ENCODE measurements at places on chromosomes 2 and 18.

DNA sequence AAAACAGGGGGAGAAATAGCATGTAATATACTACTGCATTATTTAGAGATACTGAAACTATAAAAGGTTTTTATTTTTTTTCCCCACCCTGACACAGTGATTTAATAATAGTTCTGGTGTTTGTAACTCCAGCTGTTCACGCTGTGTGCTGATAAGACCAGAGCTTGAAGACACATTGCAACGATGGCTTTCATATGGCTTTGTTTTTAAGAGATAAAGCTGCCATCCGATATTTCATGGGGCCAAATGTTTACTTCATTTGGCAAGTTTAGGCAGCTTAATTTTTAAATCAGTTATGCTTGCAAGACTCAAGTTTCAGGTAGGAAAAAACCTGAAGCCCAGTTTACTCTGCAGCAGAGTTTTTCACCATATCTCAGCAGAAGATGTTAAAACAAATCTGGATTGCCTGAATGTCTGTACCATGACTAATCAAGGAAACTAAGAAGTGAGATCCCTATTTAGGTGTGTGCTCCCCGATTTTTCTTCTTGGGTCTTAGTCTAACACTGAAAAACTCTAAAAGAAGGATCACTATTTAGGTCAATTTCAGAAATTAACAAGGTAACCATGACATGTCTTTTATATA, 508.6 kb downstream of the PARD3B start:
- DNase-seq, result no peak

DNA sequence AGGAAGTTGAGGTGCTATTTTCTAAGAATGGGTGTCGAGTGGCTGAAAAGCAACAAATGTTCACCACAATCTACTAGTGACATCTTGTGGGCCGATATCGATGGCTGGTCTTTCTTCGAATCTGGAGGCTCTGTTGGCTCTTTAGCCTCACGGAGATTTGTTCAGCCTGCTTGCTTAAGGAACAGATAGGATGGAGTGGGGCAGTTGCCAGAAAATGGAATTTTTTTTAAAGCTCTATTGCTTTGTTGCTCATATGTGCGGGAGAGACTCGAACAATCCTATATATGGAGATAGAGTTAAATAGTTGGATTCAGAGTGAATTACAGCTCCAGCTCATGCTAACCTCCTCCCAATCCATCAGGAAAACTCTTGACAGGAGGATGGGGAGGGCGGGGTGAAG, 70.9 kb upstream of the LYPD6B start:
- DNase-seq, result no peak

DNA sequence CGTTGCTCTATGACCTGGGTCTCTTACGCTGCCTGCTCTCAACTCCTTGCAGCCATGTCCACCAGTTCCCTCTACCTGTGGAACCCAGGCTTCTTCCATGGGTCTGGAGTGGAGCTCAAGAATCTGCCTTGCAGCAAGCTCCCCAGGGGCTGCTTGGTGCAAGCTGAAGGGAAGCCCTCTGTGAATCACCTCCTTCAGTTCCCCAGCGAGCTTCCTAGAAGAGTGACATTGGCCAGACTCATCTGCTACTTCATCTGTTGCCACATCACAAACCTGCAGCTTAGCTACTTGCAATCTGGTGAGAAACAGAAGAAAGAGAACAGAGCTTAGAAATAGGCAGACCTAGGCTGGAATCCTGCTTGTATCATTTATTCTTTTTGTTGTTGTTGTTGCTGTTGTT, 9.8 kb upstream of the EFR3B start:
- DNase-seq, result no peak

GRCh38 chr2:207722773-207723424, 11.5 kb downstream of the CCNYL1 start:
- DNase-seq, result no peak

DNA sequence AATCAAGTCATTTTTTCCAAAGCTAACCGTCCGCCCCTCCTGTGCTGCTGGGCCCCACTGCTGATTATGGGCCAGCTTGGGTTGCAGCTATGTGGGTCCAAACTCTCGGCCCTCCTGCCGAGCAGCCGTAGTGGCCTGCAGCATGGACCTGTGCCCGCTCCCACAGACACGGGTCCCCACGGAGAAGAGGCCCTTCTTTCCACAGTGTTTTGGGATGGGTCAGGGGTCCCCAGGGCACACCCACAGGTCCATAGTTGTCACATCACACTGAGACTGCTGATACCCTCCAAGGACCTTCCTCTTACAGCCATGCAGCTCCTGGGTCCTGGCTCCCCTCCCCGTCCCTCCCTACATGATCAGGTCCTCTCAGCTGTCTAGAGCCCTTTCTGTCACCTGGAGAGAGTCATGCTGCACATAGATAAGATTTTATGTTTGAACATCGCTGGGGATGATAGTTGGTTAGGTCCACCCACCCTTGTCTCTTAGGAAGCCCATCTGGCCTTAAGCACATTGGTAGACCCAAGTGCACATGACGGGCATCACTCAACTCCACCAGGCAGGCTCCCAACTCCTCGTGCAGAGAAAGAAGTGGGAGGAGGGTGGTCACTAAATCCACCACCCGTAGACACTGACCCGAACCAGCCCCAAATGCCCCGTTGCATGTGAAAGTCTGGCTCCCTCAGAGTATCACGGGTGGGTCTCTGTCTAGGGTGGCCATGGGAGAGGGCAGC, 17.5 kb downstream of the GPR55 start:
- peak; percentile 20 for DNase-seq

- DNase-seq, result no peak
These were observed 45.0 kb downstream of the CLIP4 start for GRCh38 chr2:29160184-29160583.

GRCh38 chr2:159063677-159064076, 95.2 kb downstream of the TANC1 start:
- no peak for DNase-seq

GRCh38 chr2:201964631-201965206, 68.9 kb upstream of the FZD7 start:
- no peak for DNase-seq

DNA sequence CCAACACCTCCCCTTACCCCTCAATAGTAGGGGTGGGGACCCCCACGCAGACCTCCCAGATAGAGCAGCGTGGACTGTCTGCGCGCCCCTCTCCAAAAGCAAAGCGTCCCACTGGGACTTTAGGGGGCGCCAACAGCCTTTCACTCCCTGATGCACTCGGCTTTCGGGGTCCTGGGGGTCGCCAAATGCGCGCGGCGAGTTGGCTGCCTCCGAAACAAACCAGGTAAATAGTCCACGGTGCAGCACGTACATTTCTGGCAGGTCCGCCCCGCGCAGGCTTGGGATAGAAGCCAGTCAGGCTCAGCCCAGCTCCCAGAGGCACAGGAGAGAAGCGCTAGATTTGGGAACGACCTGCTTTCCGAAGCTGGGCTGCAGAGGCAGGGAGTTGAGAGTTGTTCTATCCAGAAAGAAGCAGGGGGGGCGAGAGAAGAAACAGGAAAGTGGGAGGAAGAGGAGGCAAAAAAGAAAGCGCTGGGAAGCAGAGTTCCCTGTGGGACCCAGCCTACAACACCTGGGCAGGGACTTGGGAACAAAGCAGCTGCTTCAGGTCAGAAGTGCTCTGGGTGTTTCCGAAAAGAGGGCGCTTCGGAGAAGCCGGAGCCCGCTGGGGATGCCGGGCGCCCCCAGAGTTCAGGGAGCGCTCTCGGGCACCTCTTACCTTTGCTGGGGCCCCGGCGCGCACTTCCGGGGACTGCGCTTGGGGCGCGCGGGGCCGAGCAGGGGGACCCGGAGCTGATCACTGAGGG, 544 bp downstream of the EVA1A start:
- peak; percentile 58 for DNase-seq

DNA sequence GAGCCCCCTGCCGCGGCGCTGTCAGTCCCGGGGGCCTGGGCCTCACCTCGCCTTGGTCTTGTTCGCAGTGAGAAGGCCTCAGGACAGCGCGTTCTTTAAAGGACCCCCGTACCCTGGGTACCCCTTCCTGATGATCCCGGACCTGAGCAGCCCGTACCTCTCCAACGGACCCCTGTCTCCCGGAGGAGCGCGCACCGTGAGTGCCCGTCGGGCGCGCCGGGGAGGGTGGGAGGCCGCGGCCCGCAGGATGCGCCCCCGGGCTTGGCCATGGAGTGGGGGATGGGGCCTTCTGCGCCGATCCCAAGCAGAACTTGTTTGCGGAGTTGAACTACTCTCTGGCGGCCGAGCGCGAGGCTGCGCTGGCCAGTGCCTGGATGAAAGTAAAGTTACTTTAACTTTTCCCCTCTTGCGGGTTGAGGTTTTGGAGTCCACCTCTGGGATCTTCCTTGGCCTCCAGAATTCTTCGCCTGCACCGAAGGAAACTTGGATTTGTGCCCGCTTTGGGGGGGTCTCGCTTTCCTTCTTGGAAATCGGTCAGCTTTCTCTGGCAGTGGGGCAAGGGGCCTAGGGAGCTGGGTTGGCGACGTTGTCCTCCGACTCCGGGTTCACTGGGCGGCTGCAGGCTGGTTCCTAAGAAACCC, 1.2 kb downstream of the TCF7L1 start:
- peak; percentile 63 for DNase-seq

DNA sequence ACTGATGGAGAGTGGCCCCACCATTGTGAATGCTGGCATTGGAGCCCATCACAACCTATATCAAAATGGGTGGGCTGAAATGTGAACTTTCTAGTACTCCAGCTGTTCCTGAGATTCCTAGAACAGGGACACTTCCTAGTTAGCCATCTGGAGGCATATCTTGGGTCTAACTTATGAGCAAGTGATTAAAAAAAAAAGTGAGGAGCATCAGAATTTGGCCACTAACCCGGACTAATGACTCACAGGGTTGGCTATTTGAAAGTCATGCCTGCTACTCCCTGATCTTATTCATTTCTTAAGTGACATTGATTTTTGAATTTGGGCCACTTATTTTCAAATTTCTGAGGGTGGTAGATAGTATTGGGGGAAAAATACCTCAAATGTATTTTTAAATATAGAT, 216.6 kb downstream of the HRH4 start:
- no peak for DNase-seq

- no peak for DNase-seq
These were observed 814.6 kb downstream of the SLC4A3 start for GRCh38 chr2:220442012-220442411.

DNA sequence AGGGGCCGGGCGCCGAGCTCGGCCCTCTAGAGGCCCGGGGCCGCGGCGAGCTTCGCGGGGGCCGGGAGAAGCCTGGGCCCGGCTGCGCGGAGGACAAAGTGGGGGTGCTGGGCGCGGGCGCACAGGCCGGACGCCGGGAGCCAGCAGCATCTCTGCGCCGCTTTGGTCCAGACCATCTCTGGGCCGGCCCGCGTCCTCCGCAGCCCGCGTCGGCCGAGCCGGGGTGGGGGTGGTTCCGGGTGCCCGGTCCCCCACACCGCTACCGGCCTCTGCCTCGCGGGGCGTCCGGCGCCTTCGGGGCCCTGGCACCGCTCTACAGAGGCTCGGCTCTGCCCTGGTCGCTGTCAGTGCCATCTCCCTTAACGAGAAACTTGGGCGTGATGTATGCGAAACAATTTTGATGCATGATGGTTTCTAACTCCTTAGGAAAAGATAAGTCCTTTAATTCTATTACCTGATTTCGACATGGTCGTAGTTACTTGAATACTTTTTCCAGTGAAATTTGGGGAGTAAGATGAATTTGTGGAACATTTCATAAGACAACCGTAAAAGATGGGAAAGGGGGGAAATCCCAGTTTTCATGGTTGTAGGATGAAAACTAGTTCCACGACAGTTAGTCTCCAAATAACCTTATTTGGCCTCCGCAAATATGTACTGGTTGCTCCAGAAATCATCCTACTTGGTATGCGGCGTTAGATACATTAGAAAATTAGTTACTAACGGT, 562 bp downstream of the TWSG1 start:
- DNase-seq, result no peak

DNA sequence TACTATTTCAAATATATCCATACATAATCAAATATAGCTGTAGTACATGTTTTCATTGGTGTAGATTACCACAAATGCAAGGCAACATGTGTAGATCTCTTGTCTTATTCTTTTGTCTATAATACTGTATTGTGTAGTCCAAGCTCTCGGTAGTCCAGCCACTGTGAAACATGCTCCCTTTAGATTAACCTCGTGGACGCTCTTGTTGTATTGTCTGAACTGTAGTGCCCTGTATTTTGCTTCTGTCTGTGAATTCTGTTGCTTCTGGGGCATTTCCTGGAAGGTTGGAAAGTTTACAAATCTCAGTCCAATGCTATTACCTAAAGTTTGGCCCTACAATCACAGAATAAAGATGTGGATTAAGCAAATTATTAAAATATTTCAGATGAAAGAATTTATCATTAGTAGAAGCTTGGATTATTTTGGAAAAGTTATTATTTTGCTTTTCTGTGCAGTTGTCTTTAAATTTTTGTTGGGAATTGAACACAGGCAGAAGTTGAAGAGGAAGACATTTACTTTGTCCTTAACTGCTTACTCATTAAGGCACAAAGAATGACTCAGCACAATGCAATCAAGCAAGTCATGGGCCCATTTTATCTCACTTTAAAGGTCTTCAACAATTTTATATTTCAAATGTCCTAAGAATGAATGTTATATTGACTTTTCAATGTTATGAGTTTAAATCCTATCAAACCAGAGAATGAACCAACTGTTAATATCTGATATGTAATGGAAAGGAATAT, 103.4 kb upstream of the CAVIN2 start:
- no peak for DNase-seq

DNA sequence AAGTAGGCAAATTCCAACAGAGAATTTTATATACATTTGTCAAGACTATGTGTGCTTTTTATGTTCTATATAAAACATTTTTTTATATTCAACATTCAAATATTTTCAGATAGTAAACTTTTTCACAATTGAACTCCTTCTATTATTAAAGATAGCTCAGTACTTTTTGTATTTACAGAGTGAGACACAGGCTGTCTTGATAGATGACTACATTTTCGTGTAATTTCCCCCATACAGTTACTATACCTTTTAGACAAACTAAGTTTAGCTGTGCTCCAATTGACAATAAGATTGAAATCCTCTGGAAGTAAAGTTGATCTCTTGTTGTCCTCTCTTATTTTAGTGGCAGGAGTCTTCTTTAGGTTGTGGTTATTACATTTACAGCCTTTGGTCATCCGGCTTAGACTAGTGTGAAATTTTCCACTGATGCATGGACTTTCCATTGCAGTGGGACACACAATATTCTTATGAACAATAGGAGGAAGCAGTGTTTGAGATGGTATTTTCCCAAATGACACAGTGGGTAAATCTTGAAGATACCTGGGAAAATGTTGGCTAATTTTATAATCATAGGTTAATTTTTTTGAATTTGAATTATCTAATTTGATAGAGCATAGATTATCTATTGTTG, 21.0 kb downstream of the ZSWIM2 start:
- DNase-seq, result no peak

- no peak for DNase-seq
These were observed 36.2 kb downstream of the EPG5 start for GRCh38 chr18:45930963-45931362.

DNA sequence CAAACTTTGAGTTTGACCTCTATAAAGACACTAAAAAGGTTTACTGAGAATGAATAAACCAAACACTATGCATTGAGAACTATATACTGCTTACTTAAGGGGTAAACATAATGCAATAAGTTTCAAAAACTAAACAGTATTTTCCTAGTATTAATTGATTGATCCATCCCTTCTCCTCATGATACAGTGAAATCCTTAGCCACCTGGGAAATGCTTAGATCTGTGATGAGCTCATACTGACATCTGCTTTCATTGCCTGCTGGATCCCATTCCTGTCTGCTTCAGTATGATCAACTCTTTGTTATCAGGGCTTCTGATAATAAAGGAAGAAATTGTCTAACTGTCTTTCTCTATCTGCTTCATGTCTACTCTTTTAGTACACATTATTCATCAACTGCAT, 74.9 kb upstream of the UBE2E3 start:
- DNase-seq, result no peak

- peak; percentile 21 for DNase-seq
These were observed 648.9 kb upstream of the VRK2 start for GRCh38 chr2:57397550-57398360.

GRCh38 chr2:172968061-172968469, 107.6 kb upstream of the MAP3K20 start:
- no peak for DNase-seq
